Placental pericyte (primary cell): ENCODE measurements at places on chromosomes 3 and 15. TPM values are rescaled to one million over a fixed set of nuclear protein-coding genes. Genes with fewer than 3 reads are reported as not detected.

CTXN2 gene
- not detected in 2 replicates for total RNA-seq

NGRN gene
- 61.9 and 80.7 TPM in 2 replicates for total RNA-seq

CILP gene
- total RNA-seq, result not detected in 2 replicates

CATSPER2 gene
- 0.72 and 1.5 TPM in 2 replicates for total RNA-seq

GUCA1C gene
- not detected in 2 replicates for total RNA-seq

NPAP1 gene
- total RNA-seq, result not detected in 2 replicates

TJP1 gene
- 84.9 and 114 TPM in 2 replicates for total RNA-seq

GXYLT2 gene
- total RNA-seq, result 11.6 and 71.1 TPM in 2 replicates

CPN2 gene
- total RNA-seq, result not detected in 2 replicates

NANOGP8 gene
- not detected in 2 replicates for total RNA-seq

SQOR gene
- total RNA-seq, result 86.5 and 90.4 TPM in 2 replicates

LRTM1 gene
- not detected in 2 replicates for total RNA-seq

GPR62 gene
- under 0.01 TPM in 1 of 2 replicates, not detected in the other for total RNA-seq

CACNA2D3 gene
- 1.7 TPM in 1 of 2 replicates, not detected in the other for total RNA-seq

TMEM202 gene
- not detected in 2 replicates for total RNA-seq

HYKK gene
- total RNA-seq, result 1.1 TPM in 2 replicates

FSIP1 gene
- total RNA-seq, result 0.88 and 1.4 TPM in 2 replicates

ZNF609 gene
- 27.5 and 28.2 TPM in 2 replicates for total RNA-seq

CD47 gene
- total RNA-seq, result 81.0 and 92.9 TPM in 2 replicates

ZNF502 gene
- total RNA-seq, result 3.9 and 4.3 TPM in 2 replicates

GPR15 gene
- total RNA-seq, result not detected in 2 replicates

CLDN16 gene
- total RNA-seq, result 0.22 and 0.29 TPM in 2 replicates

PLA2G4D gene
- total RNA-seq, result not detected in 2 replicates
